ENCODE measurements at places on chromosomes 16 and 17. TPM values are rescaled to one million over a fixed set of nuclear protein-coding genes. Genes with fewer than 3 reads are reported as not detected.

DNA sequence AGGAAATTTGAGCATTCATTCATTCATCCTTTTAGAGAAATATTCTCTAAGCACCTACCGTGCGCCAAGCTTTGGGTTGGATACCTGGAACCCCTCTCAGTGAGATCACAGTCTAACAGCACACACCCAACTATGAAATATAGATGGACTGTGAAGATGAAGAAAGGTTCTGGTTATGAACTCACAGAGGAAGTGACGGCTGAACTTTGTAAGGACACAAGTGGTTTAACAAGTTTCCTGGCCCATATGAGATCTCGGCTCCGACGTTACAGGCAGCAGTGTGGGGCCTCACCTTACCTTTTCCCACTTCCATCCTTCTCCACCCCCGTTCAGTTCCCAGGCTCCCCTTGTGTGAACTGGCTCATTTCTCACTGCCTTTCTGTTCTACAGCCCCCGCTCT, 406.2 kb downstream of the MAF start:
- no peak for DNase-seq

DNA sequence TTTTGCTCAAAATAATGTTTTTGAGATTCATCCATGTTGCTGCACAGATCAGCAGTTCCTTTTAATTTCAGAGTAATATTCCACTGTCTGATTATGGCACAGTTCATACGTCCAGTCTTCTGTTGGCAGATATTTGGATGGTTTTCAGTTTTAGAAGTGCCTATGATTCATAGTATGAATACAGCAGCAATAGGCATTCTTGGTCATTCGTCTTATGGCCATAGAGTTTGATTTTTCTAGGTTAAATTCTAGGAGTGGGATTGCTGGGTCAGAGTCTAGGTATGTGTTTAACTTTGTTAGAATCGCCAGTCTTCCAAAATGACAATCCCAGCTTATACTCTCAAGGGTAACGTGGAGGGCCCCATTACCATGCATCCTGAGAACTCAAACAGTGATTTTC, 11.5 kb upstream of the IL34 start:
- no peak for DNase-seq

MPO gene
- total RNA-seq, result not detected

GRCh38 chr17:29870836-29871465, 59.1 kb downstream of the SSH2 start:
- no peak for DNase-seq

- no peak for DNase-seq
These were observed 292.8 kb downstream of the SEC14L1 start for GRCh38 chr17:77433385-77434135.

KRTAP4-3 gene
- not detected for total RNA-seq

Measured in Calu3 (cell line).